ENCODE measurements at places on chromosomes 6 and 20. TPM values are rescaled to one million over a fixed set of nuclear protein-coding genes. Genes with fewer than 3 reads are reported as not detected.

The SOX18 gene
- 1.2 TPM for total RNA-seq

The PSORS1C2 gene
- total RNA-seq = not detected

The ULBP3 gene
- total RNA-seq = 0.37 TPM

The SNAP25 gene
- total RNA-seq = not detected

The C6orf58 gene
- not detected for total RNA-seq

The ABHD16B gene
- total RNA-seq = not detected

The HTR1B gene
- not detected for total RNA-seq

The SLA2 gene
- 0.10 TPM for total RNA-seq

The PROKR2 gene
- not detected for total RNA-seq

The IYD gene
- not detected for total RNA-seq

The POU5F1 gene
- total RNA-seq = not detected

The CLPSL2 gene
- not detected for total RNA-seq

The LY6G6D gene
- total RNA-seq = not detected

The ZNF334 gene
- not detected for total RNA-seq

The CST2 gene
- not detected for total RNA-seq

The KIF13A gene
- 9.8 TPM for total RNA-seq

The GGTLC1 gene
- total RNA-seq = not detected

The MAP1LC3A gene
- not detected for total RNA-seq

The CDH4 gene
- 8.8 TPM for total RNA-seq

The KCNB1 gene
- 0.12 TPM for total RNA-seq
